ENCODE measurements at places on chromosomes 4 and X.

DNA sequence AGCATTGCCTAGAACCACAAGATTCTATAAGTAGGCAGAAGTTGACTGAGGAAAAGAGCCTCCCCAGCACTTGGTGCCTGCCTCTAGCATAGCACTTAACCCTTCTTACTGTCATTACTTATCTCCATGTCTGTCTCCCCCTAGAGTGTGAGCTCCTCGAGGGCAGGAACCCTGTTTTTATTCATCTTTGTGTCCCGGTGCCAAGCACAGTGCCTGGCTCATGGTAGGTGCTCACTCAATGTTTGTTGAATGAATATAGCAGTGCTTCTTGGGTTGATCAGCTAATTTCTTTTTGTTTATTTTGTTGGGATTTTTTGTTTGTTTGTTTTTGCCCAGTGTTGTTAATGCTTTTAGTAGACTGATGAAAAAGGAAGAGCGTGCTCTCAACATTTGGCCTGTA lies 30.3 kb downstream of the KLF3 start:
- no peak for DNase-seq

DNA sequence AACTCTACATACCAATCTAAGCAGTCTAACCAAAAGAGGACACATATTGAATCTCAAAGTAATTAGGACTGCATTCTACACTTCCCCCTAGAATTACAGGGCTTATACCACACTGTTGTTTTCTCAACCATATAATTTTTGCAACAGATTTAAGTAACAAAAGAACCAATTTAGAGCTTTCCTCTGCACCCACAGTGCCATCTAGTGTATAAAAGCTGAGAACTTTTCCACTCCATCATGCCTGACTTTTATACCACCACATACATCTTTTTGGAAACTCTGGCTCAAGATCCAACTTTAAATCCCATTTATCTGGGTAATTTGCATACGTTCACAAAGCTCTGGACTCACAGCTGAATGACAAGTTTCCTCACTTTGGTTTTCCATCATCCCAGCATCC lies 99.5 kb downstream of the EFHC2 start:
- no peak for DNase-seq

DNA sequence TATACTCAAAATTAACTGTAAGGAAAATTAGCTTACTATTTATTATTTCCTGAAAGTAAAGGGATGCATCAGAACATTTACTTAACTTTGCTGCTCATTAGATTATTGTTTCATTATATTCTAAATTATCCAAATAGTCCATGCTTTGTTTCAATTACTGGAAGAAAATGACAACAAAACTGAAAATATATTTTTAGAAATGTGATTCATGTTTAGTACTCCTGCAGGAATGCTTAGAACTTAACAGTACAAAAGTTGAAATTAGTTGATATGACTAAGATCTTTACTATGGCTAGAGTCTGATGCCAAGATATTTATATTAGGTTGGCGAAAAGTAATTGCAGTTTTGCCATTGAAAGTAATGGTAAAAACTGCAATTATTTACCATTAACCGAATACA lies 660.5 kb upstream of the PABPC4L start:
- no peak for DNase-seq

DNA sequence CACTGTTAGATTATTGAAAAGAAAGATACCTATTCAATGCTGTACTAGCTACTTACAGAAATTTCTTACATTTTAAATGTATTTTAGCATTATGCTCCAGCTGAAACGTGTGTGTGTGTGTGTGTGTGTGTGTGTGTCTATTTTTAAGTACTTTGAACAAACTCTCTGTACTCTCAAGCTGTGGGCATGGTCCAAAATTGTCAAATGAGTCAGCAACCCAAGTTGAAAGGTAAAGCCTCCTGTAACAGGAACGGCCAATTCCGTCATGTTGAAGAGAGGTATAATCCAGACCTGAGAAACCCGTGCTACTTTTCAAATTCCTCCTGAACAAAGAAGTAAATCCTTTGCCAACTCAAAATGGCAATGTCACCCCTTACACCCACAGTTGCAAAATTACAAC lies 20.5 kb downstream of the MAOB start:
- DNase-seq, result no peak

- no peak for DNase-seq
These were observed 13.3 kb upstream of the TBC1D19 start for GRCh38 chr4:26570596-26570995.

All from stimulated activated CD8-positive, alpha-beta memory T cell treated with anti-CD3 and anti-CD28 coated beads, Interleukin-7, amount 100 ng/mL, for 4 hours (primary cell).